Activated CD8-positive, alpha-beta T cell treated with anti-CD3 and anti-CD28 coated beads for 36 hours (primary cell): ENCODE measurements at places on chromosomes 2 and 18. TPM values are rescaled to one million over a fixed set of nuclear protein-coding genes. Genes with fewer than 3 reads are reported as not detected.
A peak's percentile ranks its signal among the peaks of the same experiment; 100 is the strongest.

The RIOK3 gene
- 81.3 TPM for total RNA-seq

The POU3F3 gene
- not detected for total RNA-seq

The MROH2A gene
- total RNA-seq: not detected

The RAMP1 gene
- total RNA-seq: 1.0 TPM

The DSEL gene
- 0.09 TPM for total RNA-seq

The RNF152 gene
- 0.18 TPM for total RNA-seq

The CDH19 gene
- total RNA-seq: not detected

- H3K36me3 ChIP-seq: no peaks in the 10 kb centered on the region
- H3K4me1 ChIP-seq: no peaks in the 10 kb centered on the region
- no peaks in the 10 kb centered on the region for H3K27me3 ChIP-seq
- H3K4me3 ChIP-seq: no peak overlapping the region
- no peak for DNase-seq
Measured at GRCh38 chr2:12320027-12320734, 396.6 kb upstream of the TRIB2 start.

DNA sequence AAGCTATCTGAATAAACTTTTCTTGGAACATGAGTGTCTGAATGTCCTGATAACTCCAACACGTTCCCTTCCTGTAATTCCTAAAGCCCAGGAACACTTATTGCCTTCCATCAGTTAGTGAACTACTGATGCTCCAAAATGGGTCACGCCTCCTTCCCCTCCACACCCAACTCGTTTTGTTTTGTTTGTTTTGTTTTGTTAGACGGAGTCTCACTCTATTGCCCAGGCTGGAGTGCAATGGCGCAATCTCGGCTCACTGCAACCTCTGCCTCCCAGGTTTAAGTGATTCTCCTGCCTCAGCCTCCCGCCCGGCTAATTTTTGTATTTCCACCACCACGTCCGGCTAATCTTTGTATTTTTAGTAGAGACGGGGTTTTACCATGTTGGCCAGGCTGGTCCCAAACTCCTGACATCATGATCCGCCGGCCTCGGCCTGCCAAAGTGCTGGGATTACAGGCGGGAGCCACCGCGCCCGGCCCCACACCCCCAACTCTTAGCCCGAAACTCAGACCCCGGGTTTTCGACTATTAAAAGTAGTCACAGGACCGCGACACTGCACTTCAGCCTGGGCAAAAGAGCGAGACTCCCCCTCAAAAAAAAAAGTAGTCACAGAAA is 774 bp downstream of the IER3IP1 start:
- H3K36me3 ChIP-seq: no peaks in the 10 kb centered on the region
- DNase-seq: peak; percentile 6
- peaks cover 6% of the 10 kb centered on the region for H3K4me1 ChIP-seq
- H3K27me3 ChIP-seq: no peaks in the 10 kb centered on the region
- no peak overlapping the region for H3K27ac ChIP-seq

- H3K4me3 ChIP-seq: no peak overlapping the region
- no peaks in the 10 kb centered on the region for H3K27me3 ChIP-seq
- H3K36me3 ChIP-seq: no peaks in the 10 kb centered on the region
- no peaks in the 10 kb centered on the region for H3K4me1 ChIP-seq
- H3K27ac ChIP-seq: no peak overlapping the region
- DNase-seq: no peak
Measured at GRCh38 chr18:60311676-60312360, 60.8 kb downstream of the MC4R start.

- no peaks in the 10 kb centered on the region for H3K4me1 ChIP-seq
- H3K36me3 ChIP-seq: no peaks in the 10 kb centered on the region
- H3K4me3 ChIP-seq: no peak overlapping the region
- peaks cover 1% of the 10 kb centered on the region for H3K27me3 ChIP-seq
- DNase-seq: no peak
Measured at GRCh38 chr2:170462433-170463205, 252.5 kb upstream of the SP5 start.

DNA sequence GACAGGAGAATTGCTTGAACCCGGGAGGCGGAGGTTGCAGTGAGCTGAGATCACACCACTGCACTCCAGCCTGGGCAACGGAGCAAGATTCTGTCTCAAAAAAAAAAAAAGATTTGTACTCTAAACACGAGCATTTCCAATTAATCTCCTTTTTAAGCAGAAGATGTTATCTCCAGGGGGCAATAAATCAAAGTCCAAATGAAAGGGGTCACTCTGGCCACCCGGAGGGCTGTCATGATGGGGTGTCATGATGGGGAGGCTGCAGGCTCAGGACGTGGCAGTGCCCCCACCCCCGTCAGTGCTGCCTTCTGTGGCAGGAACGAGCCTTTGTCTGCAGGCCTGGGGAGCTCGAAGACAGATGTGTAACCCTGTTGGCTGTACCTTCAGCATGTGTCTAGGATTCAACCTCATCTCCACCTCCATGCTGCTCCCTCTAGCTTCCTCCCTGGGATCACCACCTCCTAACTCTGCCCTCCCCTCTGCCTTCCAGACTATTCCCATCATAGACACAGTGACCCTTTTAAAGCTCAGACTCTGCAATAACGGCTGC is 76.9 kb upstream of the YWHAQ start:
- no peak for DNase-seq
- H3K4me3 ChIP-seq: no peak overlapping the region
- no peak overlapping the region for H3K27ac ChIP-seq
- no peaks in the 10 kb centered on the region for H3K36me3 ChIP-seq

- H3K27me3 ChIP-seq: no peaks in the 10 kb centered on the region
- no peak for DNase-seq
- no peak overlapping the region for H3K27ac ChIP-seq
- no peaks in the 10 kb centered on the region for H3K36me3 ChIP-seq
- no peaks in the 10 kb centered on the region for H3K4me1 ChIP-seq
Measured at GRCh38 chr2:184316921-184317320, 281.4 kb upstream of the ZNF804A start.

DNA sequence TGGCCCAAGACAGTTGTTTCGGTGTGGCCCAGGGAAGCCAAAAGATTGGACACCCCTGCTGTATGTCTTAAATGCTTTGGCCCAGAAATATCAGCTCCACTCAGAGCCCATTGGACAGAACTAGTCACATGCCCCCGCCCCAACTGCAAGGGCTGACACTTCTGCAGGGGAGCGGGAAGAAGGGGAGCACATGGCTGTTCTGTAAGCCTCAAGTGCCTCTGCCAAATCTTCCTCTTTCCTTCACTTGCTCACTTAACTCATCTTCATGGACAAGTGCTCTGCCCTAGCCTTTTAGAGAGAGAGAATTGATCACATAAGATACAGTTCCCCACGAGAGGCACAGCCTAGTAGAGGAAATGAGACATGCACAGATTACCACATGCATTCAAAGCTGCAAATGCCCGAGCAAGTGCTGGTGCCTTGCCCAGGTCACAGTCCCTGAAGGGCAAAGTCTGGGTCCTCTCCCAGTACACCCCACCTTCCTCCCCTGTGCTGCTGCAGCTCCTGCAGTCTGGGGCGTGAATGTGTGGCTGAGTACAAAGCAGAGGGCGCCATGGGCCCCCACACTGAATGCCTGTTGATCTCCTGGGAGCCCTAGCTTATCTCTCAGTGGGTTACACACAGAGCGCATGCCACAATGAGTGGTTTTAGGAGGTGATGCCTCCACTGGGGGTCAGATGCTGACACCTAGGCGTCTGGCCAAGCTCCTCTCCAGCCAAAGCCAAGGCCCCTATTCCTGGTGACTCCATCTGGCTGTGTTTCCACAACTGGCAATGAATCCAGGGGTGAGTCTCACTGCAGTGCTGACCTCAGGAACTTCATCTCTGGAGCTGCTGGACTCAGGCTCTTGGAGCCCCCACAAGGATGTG is 135.3 kb downstream of the CTIF start:
- no peak for DNase-seq
- no peak overlapping the region for H3K27ac ChIP-seq
- no peak overlapping the region for H3K4me3 ChIP-seq

DNA sequence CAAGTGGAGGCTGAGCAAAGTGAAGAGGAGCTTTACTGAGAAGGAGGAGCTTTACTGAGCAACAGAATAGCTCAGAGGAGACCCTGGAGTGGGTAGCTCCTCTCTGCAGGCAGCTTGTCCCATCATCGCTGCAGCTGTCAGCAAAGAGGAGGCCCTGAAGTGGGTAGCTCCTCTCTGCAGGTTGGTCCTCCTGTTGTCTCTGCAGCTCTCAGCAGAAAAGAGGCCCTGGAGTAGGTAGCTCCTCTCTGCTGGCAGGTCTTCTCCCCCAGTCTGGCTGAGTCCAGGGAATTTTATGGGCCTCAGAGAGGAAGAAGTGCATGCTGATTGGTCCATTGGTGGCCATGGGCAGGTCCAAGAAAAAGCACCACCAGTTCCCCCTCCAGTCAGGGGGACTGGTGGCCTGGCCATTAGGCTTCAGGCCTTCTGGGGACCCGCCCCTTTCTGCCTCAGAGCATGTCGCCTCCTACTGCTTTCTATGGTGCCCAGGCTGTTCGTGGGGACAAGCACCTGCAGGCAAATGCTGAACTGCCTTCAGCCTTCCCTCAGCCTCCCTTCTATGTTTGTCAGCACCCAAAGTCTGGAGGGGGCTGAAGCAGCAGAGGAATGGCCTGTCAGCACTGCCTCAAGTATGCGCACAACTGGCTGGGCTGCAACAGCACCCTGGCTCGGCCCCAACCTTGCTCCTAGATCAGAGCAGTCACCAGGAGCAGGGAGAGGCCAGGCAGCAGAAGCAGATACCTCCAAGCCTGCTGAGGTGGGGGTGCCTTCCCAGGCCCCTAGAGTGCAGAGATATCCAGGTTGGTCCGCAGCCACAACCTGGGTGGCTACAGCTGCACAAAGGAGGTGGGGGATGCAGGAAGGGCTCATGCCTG is 5.9 kb downstream of the ZSCAN30 start:
- no peaks in the 10 kb centered on the region for H3K27me3 ChIP-seq
- H3K27ac ChIP-seq: no peak overlapping the region
- DNase-seq: no peak
- no peak overlapping the region for H3K4me3 ChIP-seq
- H3K4me1 ChIP-seq: peaks cover 19% of the 10 kb centered on the region

DNA sequence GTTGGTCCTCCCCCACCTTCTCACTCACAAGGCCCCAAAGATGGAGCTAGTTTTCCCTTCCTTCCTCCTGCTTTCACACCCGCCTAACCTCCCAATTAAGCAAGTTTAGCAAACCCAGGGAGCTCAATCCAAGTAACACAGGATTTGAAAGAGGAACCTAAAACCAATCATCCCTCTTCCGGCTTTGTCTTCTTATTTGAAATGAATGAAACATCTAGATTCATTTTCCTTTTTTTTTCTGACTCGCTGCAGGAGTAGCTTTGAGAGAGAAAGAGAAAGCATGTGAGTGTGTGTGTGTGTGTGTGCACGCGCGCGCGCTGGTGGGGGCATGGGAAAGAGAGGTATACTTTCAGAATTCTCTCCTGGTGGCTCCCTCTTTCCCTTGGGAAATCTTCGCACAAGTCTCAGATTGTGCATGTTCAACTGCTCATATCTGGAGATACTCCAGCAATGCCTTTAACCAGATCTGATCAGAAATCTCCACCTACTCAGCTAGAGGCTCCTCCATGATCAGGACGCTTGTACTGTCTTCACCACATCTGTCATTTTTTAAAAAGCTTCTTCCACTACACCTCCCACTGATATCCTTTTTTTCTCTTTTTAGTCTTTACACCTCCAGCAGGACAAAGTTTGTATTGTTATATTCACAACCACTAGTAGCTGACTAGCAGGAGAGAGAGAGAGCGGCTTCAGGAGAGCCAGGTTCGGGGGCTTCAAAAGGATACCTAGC is 1.7 kb downstream of the SLC8A1 start:
- no peaks in the 10 kb centered on the region for H3K36me3 ChIP-seq
- H3K4me1 ChIP-seq: peaks cover 23% of the 10 kb centered on the region
- DNase-seq: no peak
- H3K27ac ChIP-seq: no peak overlapping the region
- H3K27me3 ChIP-seq: peaks cover 36% of the 10 kb centered on the region
- H3K4me3 ChIP-seq: peak overlapping the region; percentile 71

DNA sequence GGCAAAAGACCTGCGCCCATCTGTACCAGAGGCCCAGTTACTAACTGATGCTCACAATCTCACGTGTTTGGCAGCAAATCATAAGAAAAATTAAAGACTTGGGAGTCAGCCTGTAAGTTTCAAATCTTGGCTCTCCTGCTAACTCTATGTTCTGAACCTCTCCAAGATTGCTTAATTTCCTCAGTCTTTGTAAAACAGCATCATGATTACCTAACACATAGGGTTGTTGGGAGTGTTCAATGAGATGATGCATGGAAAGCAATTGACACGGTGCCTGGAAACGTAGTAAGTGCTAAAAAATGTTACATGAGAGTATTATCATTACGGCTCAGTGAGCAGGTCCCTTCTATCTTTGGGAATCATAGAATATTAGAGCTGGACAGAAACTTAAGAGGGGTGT is 497.6 kb upstream of the TCF4 start:
- H3K4me1 ChIP-seq: no peaks in the 10 kb centered on the region
- no peaks in the 10 kb centered on the region for H3K36me3 ChIP-seq
- H3K4me3 ChIP-seq: no peak overlapping the region
- H3K27me3 ChIP-seq: peaks cover 3% of the 10 kb centered on the region

DNA sequence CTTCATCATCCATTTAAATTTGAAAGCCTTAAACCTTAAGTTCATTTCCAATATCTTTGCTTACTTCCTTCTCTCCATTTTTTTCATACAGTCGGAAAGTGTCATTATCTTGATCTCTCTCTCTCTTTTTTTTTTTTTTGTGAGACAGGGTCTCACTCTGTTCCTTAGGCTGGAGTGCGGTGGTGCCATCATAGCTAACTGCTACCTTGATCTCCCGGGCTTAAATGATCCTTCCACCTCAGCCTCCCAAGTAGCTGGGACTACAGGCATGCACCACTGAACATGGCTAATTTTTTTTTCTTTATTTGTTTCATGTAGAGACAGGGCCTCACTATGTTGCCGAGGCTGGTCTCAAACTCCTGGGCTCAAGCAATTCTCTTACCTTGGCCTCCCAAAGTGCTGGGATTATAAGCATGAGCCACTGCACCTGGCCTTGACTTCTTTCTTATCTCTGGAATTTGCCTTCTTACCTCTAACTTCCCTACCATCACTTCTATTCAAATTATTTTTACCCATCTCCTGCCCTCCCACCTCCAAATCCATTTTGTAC is 222.2 kb downstream of the MYCN start:
- H3K4me3 ChIP-seq: no peak overlapping the region
- no peaks in the 10 kb centered on the region for H3K27me3 ChIP-seq
- H3K27ac ChIP-seq: no peak overlapping the region
- H3K4me1 ChIP-seq: no peaks in the 10 kb centered on the region
